Skeletal muscle cell (primary cell): ENCODE measurements at places on chromosomes 5 and 9.

- no peak for DNase-seq
These were observed 128.7 kb upstream of the PITX1 start for GRCh38 chr5:135162661-135163265.

DNA sequence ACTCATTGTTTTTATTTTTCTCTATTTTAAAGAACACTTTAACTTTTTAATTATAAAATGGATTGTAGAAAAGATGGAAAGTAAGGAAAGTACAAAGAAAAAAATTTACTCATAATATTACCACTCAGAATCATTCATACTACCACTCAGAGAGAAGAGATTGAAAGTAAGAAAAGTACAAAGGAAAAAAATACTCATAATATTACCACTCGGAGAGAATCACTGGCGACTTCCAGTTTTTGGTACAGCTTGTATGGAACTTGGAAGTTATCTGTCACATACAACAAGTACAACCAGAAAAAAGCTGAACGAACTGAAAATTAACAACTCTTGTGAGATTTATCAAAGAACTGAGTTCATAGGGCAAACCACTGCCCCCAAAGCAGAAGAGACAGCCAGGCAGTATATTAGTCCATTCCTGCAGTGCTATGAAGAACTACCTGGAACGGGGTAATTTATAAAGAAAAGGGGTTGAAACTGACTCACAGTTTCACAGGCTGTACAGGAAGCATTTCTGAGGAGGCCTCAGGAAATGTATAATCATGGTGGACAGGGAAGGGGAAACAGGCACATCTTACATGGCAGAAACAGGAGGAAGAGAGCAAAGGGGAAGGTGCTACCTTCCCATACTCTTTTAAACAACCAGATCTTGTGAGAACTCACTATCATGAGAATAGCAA lies 183.9 kb downstream of the SMARCA2 start:
- DNase-seq = no peak

DNA sequence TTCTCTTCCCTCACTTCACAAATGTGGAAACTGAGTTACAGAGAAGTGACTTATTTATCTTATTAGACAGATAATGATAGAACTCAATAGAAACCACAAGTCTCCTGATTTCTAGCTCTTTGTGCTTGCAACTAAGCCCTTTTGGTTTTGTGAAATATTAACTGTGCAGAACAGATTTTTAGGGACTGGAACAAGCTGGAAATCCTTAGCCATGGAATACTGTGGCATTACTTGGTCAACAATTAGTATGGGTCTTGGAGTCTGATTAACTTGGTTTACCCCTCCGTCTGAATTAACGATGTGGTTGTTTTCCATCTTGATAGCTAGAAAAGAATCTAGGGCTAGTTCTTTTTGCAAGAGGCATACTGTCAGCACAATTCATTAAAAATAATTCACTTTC lies 584 bp upstream of the KLF9 start:
- DNase-seq = no peak

DNA sequence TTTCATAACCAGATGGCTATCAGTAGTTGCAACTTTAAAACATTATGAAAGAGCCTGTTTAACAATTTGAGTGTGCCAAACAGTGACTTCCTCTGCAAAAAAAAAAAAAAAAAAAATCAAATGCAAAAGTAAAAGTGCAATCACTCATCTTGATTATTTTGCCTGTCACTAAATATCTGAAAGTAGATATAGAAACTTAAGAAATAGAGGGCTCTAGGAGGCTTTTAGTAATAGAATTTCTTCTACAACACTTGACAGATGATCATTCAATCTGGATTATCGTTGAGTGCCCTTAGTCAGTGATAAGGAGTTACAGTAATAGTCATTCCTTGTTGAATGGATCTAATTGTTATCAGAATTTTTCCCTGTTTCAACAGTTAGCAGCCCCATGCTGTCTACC lies 101.8 kb downstream of the CETN3 start:
- DNase-seq = no peak

- DNase-seq = no peak
These were observed 57.0 kb downstream of the GOLM1 start for GRCh38 chr9:86042199-86042978.

DNA sequence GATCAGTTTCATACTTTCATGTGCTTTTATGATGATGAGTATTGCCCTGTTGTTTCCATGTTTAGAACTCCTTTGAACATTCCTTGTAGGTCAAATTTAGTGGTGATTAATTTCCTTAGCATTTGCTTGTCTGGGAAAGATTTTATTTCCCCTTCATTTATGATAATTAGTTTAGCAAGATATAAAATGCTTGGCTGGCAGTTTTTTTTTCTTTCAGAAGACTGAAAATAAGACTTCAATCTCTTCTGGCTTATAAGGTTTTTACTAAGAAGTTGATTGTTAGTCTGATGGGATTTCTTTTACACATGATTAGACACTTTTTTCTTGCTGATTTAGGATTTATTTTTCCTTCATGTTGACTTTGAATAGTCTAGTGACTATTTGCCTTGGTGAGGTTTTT lies 238.9 kb upstream of the ADCY2 start:
- no peak for DNase-seq

DNA sequence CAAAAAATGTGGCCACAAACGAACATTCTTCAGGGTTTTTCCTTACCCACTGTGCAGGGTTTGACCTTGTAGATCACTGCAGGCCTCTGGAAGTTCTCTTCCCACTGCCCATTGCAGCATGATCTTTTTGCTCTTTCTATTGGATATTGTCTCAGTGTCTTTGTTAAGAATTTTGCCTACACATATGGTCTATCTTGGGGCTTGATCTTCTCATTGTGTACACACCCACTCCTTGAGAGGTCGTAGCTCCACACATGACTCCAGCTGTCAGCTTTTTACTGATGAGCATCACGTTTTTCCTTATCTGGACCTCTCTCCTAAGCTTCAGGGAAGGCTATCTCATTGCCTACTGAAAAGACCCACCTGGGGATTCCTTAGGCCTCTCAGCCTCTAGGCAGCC lies 3.0 kb upstream of the GLRX start:
- DNase-seq = no peak
